ENCODE measurements at places on chromosomes 4 and X.

DNA sequence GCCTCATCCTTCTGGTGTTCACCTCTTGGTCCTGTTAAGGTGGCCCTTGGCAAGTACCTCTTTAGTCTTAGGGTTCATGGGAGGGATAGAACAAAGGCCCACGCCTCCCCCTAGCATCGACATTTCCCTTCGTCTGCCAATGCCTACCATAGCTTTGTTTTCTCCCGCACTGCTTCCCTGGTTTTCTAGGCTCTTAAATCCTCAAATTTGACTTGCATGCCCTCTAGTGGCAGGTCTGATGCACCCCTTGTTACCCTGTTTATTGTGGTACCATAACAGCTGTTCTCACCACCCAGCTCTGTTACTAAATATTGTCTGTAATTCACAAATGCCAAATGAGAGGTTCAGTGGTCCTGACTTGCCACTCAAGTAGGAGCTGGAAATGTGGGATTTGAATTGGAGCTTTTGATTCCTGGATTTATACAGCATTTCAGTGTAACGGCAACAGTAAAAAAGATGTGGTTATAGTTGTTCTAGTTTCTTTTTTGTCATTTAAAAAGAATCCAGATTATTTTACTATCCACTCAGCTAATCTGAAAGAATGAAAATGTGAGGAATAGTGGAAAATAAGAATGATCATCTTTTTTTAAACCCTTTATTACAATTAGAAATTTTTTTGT is 100.1 kb downstream of the REPS2 start:
- DNase-seq, result peak; percentile 40

- no peak for DNase-seq
Measured at GRCh38 chr4:183906489-183906738, 1.3 kb downstream of the STOX2 start.

GRCh38 chr4:41022116-41022515 is 192.2 kb downstream of the APBB2 start:
- DNase-seq, result no peak

- no peak for DNase-seq
Measured at GRCh38 chr4:915595-915994, 16.5 kb downstream of the GAK start.

GRCh38 chr4:88196013-88196365 is 37.5 kb upstream of the ABCG2 start:
- DNase-seq, result no peak

- no peak for DNase-seq
Measured at GRCh38 chr4:168541266-168541953, 44.6 kb downstream of the PALLD start.

- no peak for DNase-seq
Measured at GRCh38 chrX:110180928-110181310, 137.0 kb downstream of the AMMECR1 start.

DNA sequence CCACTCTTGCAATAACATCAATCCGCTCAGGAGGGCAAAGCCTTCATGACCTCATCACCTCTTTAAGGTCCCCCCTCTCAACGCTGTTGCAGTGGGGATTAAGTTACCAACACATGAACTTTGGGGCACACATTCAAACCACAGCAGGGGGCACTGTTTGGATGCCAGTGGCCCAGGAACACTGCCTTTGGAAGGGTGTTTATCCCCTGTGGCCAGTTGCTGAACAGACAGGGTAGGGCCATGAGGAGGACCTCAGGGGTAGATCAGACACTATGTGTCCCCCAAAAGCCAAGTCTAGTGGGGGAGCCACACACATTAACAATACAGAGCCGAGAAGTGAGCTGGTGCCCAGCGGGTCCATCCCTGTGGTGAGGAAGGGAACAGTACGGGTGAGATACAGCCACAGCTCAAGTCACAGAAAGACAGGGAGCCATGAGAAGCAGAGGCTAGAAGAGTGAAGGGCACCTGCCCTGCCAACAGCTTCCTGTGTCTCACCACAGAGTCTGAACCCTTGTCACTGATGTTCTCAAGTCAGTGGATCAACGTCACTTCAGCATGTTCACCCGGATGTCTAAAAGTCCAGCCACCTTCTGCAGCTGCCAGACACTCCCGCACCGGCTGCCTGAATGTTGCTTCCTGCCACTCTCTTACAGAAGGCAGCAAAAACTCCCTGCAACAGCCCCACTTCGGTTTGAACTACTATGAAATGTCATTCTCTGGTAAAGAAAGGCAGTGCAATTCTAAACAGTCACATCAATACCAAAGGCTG is 19.9 kb upstream of the MXD4 start:
- DNase-seq, result no peak

GRCh38 chr4:184415071-184415470 is 59.3 kb downstream of the IRF2 start:
- DNase-seq, result no peak

- DNase-seq, result no peak
Measured at GRCh38 chr4:30620711-30621110, 99.5 kb upstream of the PCDH7 start.

GRCh38 chrX:66024570-66024969 is 15.3 kb downstream of the VSIG4 start:
- DNase-seq, result no peak

- DNase-seq, result no peak
Measured at GRCh38 chr4:78707793-78708192, 68.4 kb upstream of the BMP2K start.

DNA sequence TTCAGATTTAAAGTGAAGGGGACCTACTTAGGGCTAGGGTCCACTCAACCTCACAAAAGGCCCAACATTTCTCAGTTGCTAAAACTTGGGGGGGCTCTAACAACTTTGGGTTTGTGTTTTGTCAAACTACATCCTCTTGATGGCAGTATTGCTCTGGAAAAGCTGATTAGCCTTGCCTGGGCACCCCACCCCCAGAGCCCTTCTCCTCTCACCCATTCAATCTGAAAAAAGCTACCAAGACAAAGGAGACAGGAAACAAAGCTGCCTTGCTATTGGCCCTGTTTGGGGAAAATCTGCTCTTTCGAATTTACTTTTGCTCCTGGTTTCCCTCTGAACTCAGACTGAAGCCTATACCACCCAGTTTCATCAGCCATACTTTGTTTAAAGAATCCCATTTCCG is 195.2 kb upstream of the STK26 start:
- DNase-seq, result no peak

GRCh38 chr4:7561557-7561956 is 126.8 kb upstream of the PSAPL1 start:
- no peak for DNase-seq

GRCh38 chr4:105304085-105304484 is 157.4 kb downstream of the TET2 start:
- no peak for DNase-seq

GRCh38 chr4:931194-931959 is 739 bp downstream of the GAK start:
- no peak for DNase-seq

DNA sequence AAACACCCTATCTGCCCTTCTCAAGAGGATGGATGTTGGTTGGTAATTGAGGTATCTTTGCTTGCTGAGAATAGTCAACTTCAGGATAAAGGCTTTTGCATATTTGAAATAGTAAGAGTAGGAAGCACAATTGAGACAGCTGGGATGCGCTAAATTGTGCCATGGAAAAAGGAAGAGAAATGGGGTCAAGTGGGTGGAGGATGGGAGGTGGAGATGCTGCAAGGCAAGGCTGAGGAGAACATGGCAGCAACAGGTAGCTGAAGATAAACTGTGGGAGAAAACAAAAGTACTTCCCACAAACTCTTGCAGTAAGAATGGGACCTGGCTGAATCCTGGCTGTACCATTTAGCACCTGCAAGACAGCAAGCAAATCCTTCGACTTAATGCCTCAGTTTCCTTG is 13.9 kb upstream of the CDS1 start:
- DNase-seq, result no peak

DNA sequence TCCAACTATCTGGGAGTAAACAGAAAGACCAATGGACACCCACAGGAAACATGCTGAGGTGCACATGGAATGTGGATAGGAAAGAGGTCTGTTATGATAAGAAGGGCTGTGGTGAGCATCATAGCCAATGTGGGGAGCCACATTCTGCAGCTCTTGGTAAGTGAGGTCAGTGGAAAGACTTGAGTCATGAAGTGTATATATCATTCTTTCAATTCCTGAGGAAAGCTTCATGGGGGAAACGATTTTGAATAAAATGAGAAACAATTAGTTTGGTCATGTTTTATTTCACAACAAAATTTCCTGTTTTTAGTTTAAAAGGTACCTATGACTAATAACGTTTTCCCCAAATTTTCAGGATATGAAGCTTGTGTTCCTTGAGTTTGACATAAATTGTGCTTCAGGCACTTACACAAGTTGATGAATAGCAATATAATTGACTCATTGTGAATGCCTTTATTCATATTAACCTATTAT is 41.4 kb upstream of the RASSF6 start:
- DNase-seq, result no peak

DNA sequence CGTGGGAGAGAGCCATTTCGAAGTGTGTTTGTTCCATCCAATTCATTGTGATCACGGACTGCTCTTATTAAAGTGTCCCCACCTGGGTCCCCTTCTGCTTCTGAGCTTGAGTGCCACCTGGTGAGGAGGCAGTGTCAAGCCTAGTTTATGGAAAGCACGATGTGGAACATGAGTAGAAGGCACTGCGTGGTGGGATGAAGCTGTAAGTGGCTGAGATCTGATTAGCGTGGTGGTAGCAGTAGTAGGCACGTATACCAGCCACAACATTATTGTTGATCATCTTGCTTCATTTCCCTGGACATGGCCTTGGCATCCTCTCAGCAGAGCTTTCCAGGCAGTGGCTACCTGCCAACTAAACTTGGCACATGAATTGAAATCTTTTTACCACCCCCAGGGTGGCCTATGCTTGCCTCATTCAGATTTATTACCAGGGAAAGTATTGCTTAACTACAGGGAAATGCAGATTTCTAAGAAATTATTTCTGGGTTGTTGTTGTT is 46.4 kb downstream of the GPAT3 start:
- peak; percentile 28 for DNase-seq

DNA sequence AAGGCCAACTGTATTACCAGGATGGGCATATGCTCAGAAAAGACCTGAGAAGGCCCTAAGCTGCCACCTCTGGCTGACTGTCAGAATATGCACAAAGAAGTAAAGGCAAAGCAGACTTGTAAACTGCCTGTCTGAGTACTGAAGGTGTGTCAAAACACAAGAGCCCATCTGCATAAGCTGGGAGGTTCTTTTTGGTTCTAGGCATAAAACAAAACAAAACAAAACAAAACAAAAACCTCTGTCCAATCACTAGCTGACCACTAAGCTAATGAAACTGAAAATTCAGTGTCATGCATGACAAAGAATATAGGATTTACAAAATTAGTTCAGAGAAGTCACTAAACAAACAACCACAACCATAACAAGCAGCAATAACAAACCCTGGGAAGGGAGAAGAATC is 20.6 kb downstream of the SH3D19 start:
- no peak for DNase-seq

DNA sequence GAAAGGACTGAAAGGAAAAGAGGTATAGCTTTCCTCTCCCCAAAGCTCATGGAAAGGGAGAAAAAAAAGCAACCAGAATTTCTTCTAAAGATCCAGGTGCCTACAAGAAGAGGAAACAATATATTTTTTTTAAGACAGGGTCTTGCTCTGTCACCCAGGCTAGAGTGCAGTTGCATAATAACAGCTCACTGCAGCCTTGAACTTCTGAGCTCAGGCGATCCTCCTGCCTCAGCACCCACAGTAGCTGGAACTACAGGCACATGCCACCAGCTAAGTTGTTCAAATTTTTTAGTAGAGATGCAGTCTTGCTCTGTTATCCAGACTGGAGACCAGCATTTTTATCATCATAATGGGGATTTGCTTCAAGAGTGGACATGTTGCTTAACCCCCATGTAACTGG is 30.5 kb upstream of the BBS12 start:
- DNase-seq, result no peak

DNA sequence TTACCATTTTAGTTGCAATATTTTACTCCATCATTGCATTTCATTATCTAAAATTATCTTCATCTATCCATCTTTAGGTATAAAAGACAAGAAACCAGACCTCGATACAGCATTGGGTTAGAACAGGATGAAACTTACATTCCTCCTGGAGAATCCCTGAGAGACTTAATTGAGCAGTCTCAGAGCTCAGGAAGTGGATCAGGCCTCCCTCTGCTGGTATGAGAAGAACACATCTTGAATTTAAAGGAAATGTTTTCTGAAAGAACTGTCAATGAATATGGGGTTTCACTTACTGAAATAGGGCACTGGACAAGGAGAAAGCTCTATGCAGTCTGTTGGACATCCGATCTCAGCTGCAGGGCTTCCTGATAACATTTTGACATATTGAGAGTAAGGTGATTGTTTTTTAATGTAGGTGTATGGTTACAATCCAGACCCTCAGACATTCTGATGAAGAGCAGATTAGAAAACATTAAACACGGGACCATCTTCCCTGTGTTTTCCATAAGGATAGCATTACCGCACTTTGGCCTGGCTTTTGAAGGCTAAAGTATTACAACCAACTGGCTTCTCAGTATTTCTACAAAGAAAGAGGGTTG is 367.2 kb downstream of the BMPR1B start:
- no peak for DNase-seq

GRCh38 chr4:164383358-164384220 is 370.3 kb upstream of the SMIM31 start:
- DNase-seq, result peak; percentile 33

DNA sequence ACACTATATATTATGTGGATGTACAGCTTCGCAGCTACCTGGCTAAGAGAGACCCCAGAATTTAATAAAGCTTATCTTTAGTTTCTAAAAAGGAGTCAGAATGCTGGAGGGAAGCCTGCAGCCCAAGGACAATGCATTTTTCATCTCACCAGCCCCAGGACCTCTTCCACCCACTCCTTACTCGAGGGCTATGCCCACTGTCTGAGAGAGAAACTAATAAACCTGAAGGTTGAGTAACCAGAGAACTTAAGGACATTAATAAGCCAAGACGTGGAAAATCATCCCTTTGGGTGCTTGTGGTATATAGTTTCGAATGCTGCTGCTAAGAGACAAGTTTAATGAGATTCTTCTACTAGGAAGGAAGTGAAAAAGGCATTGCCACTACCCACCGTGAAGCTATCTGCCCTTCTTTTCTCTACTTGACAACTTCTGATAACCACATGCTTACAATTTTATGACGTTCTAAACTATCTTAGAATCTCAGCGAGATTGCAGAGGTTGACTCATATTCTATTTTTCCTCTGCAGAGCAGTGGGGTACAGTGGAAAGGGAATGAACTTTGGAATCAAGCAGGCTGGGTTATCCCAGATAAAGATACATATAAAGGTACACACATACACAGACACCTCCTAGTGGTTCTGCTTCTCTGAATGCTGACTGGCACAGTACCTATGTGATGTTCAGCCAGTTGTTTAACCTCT is 3.3 kb downstream of the RELL1 start:
- no peak for DNase-seq

GRCh38 chr4:26023203-26023972 is 109.4 kb downstream of the SMIM20 start:
- DNase-seq, result no peak

DNA sequence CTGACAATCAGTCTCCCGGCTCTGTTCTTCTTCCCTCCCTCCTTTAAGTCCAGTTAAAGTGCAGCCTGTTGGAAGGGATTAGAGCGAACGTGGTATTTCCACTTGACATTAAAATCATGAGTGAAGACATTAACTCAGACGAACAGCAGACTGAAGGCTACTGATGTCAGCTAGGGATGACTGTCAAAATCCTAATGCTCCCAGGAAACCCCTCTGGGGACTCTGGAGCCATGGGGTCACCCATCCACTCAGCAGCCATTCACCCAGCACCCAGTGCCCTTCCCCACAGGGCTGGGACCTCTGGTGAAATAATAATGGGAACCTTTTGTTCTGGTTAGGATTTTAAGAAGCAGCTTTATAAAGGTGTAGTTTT is 113.9 kb downstream of the DRD5 start:
- DNase-seq, result no peak

All from NCI-H1930 (cell line).